ENCODE measurements at places on chromosomes 2 and 18.
A peak's percentile ranks its signal among the peaks of the same experiment; 100 is the strongest.

- DNase-seq, result no peak
Measured at GRCh38 chr2:42917425-42917927, 125.1 kb upstream of the HAAO start.

- DNase-seq, result no peak
Measured at GRCh38 chr2:149747456-149747855, 159.9 kb upstream of the MMADHC start.

DNA sequence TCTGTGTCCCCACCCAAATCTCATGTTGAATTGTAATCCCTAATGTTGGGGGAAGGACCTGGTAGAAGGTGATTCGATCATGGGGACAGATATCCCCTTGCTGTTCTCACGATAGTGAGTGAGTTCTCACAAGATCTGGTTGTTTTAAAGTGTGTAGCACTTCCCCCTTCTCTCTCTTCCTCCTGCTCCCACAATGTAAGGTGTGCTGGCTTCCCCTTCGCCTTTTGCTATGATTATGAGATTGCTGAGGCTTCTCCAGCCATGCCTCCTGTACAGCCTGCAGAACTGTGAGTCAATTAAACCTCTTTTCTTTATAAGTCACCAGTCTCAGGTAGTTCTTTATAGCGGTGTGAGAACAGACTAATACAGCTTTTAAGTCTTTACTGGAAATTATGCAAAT, 193.3 kb upstream of the RBBP8 start:
- no peak for DNase-seq

DNA sequence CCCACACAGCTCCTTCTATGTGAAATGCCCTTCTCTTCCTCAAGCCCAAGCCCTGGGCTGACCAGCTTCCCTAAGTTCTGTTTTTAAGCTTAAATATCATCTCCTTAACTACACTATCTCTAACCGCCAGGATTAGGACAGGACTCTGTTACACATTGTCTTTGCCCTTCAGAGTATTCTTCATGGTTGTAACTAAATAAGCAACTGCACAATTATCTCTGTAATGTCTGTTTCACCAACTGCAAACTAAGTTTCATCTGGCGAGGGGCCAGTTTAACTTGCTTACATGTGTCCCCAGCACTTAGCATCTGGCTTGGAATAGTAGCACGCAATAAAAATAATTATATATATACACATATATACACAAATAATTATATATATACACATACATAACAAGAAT, 1.1 kb upstream of the ERMN start:
- no peak for DNase-seq

GRCh38 chr2:157271590-157272203, 14.2 kb downstream of the GALNT5 start:
- DNase-seq, result no peak

- no peak for DNase-seq
Measured at GRCh38 chr2:68172990-68173700, 15.5 kb downstream of the PNO1 start.

GRCh38 chr2:7023542-7023941, 106.3 kb downstream of the RNF144A start:
- DNase-seq, result no peak

- no peak for DNase-seq
Measured at GRCh38 chr18:9765501-9765900, 57.4 kb downstream of the RAB31 start.

DNA sequence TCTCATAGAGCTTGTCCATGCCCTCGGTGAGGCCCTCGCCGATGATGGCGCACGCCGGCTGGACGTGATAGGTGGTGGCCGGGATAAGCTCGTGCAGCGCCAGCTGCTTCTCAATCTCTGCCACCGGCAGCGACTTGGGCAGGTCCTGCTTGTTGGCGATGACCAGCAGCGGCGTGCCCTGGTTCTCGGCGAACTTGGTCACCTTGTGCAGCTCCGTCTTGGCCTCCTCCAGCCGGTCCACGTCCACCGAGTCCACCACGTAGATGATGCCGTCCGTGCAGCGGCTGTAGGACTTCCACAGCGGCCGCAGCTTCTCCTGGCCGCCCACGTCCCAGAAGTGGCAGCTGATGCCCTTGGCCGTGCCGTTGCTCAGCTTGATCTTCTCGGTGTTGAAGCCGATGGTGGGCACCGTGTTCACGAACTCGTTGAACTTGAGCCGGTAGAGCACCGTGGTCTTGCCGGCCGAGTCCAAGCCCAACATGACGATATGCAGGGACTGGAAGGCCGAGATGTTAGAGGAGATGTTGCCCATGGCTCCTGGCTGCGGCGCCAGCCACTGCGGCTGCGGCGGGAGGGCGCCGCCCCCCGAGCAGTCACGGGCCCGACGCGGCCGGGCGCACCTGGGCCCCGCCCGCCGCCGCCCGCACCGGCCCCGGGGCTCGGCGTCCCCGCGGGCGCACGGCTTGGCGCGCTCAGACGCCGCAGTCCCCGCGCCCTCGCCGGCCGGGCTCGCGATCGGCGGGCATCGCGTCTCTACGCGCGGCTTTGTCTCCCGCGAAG, 636 bp downstream of the ARL4C start:
- DNase-seq, result peak; percentile 57

DNA sequence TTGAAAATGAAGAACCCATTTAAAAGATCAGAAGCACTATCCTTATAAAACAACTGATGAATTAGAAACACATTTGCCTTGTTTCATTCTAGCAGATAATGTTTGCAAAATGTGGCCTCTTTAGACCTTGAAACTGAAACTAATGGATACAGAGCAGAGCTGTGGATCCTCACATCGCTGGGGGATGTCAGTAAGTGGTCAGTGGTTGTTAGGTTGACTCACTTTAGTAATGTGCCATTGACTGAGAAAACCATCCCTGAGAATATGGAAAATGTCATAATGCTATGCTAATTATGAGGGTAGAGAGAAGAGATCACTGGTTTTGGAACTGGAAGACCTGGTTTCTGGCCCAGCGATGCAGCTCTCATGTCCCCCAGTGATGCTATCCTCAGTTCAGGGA, 176.7 kb downstream of the MYO1B start:
- DNase-seq, result no peak

- no peak for DNase-seq
Measured at GRCh38 chr2:200264631-200265030, 41.9 kb upstream of the SPATS2L start.

- no peak for DNase-seq
Measured at GRCh38 chr2:20726913-20727312, 60.0 kb downstream of the GDF7 start.

GRCh38 chr2:102487761-102488462, 14.9 kb downstream of the SLC9A4 start:
- no peak for DNase-seq

- DNase-seq, result no peak
Measured at GRCh38 chr2:230774348-230774951, 61.8 kb downstream of the CAB39 start.

DNA sequence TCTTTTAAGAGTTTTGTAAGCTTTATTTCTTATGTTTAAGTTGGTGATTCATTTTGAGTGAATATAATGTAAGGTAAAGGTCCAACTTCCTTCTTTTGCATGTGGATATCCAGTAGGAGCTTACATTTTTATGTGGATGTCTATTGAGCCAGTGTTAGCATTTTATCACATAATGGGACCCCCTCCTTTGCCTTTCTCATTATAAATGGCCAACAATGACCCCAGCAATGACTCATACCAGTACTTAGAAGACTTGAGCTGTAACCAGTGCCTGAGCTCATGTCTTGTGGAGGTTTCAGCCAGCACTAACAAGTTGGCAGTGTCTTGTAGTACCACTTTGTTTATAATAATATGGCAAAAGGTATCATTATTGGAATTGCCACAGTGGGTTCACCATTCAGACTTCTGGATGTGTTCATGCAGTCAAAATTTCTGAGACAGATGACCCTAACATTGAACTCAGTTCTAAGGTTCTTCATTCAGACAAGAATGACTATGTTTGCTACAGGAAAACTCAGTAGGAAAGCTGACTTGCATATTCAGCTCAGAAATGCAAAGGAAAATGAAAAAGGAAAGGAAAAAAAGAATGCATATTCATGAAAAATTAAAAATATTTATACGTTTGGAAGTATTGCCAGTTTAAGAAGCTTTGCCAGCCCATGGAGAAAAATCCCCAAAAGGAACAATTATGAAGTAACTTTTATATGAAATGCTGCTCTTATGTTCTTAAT, 41.0 kb downstream of the CDKL4 start:
- DNase-seq, result no peak

GRCh38 chr2:68045342-68045741, 17.5 kb downstream of the C1D start:
- no peak for DNase-seq

- DNase-seq, result no peak
Measured at GRCh38 chr2:102155703-102156515, 13.4 kb downstream of the IL1R1 start.

GRCh38 chr2:239391286-239392071, 9.3 kb downstream of the HDAC4 start:
- no peak for DNase-seq

GRCh38 chr2:175633227-175633626, 368.8 kb downstream of the LNPK start:
- no peak for DNase-seq
